ENCODE measurements at places on chromosomes 13 and 19.
A peak's percentile ranks its signal among the peaks of the same experiment; 100 is the strongest.

GRCh38 chr13:47463726-47464125 is 537.3 kb downstream of the SUCLA2 start:
- DNase-seq = no peak

GRCh38 chr13:28055357-28055756 is 45.0 kb downstream of the FLT3 start:
- DNase-seq = no peak

DNA sequence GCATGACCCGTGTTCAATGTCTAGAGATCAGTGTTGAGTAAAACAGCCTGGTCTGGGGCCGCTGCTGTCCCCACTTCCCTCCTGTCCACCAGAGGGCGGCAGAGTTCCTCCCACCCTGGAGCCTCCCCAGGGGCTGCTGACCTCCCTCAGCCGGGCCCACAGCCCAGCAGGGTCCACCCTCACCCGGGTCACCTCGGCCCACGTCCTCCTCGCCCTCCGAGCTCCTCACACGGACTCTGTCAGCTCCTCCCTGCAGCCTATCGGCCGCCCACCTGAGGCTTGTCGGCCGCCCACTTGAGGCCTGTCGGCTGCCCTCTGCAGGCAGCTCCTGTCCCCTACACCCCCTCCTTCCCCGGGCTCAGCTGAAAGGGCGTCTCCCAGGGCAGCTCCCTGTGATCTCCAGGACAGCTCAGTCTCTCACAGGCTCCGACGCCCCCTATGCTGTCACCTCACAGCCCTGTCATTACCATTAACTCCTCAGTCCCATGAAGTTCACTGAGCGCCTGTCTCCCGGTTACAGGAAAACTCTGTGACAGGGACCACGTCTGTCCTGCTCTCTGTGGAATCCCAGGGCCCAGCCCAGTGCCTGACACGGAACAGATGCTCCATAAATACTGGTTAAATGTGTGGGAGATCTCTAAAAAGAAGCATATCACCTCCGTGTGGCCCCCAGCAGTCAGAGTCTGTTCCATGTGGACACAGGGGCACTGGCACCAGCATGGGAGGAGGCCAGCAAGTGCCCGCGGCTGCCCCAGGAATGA is 1.5 kb upstream of the CEACAM5 start:
- DNase-seq = peak; percentile 64

- DNase-seq = no peak
These were observed 29.5 kb downstream of the ENOX1 start for GRCh38 chr13:43757266-43757665.

GRCh38 chr19:49554701-49555181 is 25.6 kb downstream of the NOSIP start:
- no peak for DNase-seq

- DNase-seq = no peak
These were observed 16.2 kb downstream of the FCGBP start for GRCh38 chr19:39918183-39918651.

GRCh38 chr13:50197705-50198104 is 182.5 kb downstream of the KCNRG start:
- no peak for DNase-seq

GRCh38 chr19:42255766-42256745 is 1.1 kb upstream of the ERF start:
- no peak for DNase-seq

DNA sequence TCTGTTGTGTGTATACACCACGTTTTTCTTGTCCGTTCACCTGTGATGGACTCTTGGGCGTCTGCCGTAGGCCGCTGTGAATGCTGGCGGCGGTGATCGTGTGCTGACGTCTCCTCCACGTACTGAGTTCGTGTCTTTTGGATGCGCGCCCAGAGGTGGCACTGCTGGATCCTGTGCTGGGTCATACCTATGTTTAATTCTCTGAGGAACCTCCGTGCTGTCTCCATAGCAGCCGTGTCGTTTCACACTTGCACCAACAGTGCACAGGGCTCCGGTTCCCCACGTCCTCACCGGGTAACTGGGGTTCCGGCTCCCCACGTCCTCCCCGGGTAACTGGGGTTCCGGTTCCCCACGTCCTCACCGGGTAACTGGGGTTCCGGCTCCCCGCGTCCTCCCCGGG is 56.2 kb downstream of the ATP11A start:
- DNase-seq = no peak

- no peak for DNase-seq
These were observed 160.1 kb downstream of the KDM4B start for GRCh38 chr19:5128936-5129389.

DNA sequence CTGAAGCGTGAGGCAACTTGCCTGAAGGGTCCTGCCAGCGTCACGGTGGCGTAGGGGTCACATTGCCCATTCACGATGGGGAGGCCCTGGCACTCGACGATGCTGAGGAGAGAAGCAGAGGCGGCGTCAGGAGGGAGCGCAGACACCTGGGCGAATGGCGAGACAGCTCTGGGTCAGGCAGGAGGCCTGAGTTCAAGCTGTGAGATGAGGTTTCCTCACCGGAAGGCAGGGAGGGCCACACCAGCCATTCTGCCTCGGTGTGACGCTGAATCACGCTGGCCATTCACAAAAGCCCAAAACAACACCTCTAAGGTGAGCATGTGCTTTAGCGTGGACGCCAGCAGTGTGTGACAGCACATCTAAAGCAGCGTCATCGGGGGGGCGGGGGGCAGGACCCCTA is 54.0 kb upstream of the C13orf46 start:
- no peak for DNase-seq

DNA sequence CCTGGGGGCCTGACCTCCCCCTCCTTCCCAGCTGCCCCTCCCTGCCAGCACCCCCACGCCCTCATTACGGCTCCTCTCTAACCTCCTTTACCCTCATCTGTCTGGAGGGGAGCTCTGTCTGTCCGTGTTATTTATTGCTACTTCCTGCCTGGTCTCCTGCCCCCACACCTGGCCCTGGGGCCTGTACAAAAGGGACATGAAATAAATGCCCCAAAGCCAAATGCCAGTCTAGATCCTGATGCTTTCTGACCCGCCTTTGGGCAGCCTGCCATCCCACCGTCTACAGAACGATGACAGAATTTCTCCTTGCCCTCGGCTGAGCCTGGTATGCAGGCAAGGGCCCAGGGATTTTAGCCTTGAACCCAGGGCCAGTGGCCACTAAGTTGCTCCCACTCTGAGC is 15.4 kb upstream of the CD22 start:
- DNase-seq = no peak

- no peak for DNase-seq
These were observed 255.1 kb upstream of the SOX21 start for GRCh38 chr13:94967183-94968039.

- no peak for DNase-seq
These were observed 33.1 kb downstream of the SLAIN1 start for GRCh38 chr13:77730572-77730971.

GRCh38 chr13:110361365-110361911 is 54.4 kb downstream of the COL4A2 start:
- no peak for DNase-seq

- DNase-seq = no peak
These were observed 375.4 kb upstream of the SLITRK6 start for GRCh38 chr13:86174622-86175021.

GRCh38 chr19:3359015-3359918 is 7.1 kb upstream of the NFIC start:
- no peak for DNase-seq

- no peak for DNase-seq
These were observed 14.0 kb downstream of the ELF1 start for GRCh38 chr13:41004875-41005693.

DNA sequence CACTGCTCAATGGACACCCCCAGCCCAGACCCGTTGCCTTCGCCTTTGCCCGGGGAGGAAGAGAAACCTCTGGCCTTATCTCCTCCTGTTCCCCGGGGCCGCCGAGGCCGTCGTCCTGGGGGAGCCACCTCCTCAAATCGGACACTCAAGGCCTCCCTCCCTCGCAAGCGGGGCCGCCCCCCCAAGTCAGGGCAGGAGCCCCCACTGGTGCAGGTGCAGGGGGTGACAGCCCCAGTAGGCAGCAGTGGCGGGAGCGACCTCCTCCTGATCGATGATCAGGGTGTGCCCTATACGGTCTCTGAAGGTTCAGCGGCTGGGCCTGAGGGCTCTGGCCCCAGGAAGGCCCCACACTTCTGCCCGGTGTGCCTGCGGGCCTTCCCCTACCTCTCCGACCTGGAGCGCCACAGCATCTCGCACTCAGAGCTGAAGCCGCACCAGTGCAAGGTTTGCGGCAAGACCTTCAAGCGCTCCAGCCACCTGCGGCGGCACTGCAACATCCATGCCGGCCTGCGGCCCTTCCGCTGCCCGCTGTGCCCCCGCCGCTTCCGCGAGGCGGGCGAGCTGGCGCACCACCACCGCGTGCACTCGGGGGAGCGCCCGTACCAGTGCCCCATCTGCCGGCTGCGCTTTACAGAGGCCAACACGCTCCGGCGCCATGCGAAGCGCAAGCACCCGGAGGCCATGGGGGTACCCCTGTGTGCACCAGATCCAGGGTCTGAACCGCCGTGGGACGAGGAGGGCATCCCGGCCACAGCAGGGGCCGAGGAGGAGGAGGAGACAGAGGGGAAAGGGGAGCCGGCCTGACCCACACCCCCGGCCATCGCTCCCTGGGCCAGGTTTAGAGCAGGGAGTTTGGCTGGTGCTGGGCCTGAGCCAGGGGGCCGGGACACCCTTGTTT is 2.3 kb downstream of the ZNF524 start:
- no peak for DNase-seq

- peak; percentile 79 for DNase-seq
These were observed 46.8 kb downstream of the LATS2 start for GRCh38 chr13:21014502-21015170.

- DNase-seq = no peak
These were observed 55.2 kb downstream of the SOX21 start for GRCh38 chr13:94657167-94657566.

DNA sequence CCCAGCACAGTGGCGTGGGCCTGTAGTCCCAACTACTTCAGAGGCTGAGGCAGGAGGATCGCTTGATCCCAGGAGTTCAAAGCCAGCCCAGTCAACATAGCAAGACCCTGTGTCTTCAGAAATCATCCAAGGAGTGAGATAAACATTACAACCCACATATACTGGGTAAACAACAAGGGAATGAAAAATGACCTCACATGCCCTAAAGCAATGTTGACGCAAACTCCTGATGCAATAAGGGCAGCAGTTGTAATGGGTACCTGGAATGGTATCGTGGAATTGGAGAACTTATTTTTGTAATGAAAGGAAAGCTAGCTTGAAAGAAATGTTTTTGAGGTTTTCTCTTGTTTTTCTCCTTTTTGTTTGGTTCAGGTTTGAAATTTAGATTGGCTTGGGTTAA is 24.5 kb upstream of the LGALS16 start:
- no peak for DNase-seq

DNA sequence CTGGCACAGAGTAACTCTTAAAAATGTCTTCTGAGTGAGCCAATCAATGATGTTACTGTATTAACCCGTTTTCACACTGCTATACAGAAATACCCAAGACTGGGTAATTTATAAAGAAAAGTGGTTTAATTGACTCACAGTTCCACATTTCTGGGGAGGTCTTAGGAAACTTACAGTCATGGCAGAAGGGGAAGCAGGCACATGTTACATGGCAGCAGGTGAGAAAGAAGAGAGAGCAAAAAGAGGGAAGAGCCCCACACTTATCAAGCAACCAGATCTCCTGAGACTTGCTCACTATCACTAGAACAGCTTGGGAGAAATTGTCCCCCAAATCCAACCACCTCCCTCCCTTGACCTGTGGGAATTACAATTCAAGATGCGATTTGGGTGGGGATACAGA is 97.6 kb upstream of the MIR17HG start:
- DNase-seq = no peak

- no peak for DNase-seq
These were observed 55.2 kb downstream of the ERCC5 start for GRCh38 chr13:102901056-102901455.

GRCh38 chr13:80865329-80865728 is 524.4 kb upstream of the SPRY2 start:
- no peak for DNase-seq

GRCh38 chr13:30608364-30608763 is 9.4 kb upstream of the USPL1 start:
- no peak for DNase-seq

DNA sequence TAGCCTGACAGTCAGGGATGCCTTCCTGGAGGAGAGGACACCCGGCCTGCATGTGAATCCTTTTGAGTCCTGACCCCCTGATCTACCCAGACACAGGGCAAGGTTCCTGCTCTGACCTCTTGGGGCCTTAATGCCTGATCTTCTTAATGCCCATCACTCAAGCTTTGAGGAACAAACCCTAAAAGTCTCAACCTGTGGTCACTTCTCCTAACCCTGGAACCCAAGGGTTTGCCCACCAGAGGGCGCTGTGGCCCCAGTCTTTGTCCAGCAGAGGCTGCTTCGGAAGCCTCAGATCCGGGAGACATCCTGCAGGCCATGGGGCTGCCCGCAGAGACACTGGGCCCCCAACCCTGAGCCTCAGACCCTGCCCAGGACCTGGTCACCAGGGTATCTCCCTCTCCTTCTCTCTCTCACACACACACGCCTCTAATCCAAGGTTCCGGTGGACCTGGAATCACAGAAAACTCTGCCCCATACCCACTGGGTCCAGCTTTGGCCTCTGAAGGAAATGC is 9.8 kb upstream of the DPF1 start:
- DNase-seq = peak; percentile 58

DNA sequence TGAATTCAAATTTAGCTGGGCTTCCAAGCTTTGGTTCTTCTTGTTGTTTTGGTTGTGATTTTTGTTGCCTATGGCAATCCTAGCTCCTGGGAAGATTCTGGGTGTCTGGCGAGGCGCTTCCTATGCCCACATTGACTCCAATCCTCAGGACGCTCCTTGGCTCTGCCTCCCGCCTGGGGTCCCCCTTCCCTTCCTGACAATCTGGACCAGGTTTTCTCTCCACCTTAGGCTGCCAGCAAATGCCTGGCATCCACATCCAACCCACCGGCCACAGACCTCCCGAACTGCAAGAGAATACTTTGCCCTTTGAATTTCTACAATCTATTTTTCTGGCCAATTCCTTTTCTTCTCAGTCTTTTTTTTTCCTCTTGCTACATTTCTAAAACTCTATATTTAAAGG is 186.9 kb upstream of the UBL3 start:
- no peak for DNase-seq

GRCh38 chr19:46173886-46174480 is 25.9 kb downstream of the IGFL2 start:
- no peak for DNase-seq

- peak; percentile 63 for DNase-seq
These were observed 8.4 kb downstream of the COL5A3 start for GRCh38 chr19:10001899-10002298.

GRCh38 chr19:46791944-46792343 is 3.5 kb upstream of the SLC1A5 start:
- DNase-seq = no peak

- DNase-seq = no peak
These were observed 21.2 kb downstream of the SIGLEC7 start for GRCh38 chr19:51163257-51163656.

- DNase-seq = peak; percentile 67
These were observed 2.1 kb upstream of the HMG20B start for GRCh38 chr19:3570606-3571011.

- no peak for DNase-seq
These were observed 1.8 kb downstream of the DBP start for GRCh38 chr19:48635263-48635965.

GRCh38 chr19:30376826-30377425 is 4.7 kb downstream of the ZNF536 start:
- DNase-seq = no peak
